ENCODE measurements at places on chromosomes 1 and 21.
A peak's percentile ranks its signal among the peaks of the same experiment; 100 is the strongest.

DNA sequence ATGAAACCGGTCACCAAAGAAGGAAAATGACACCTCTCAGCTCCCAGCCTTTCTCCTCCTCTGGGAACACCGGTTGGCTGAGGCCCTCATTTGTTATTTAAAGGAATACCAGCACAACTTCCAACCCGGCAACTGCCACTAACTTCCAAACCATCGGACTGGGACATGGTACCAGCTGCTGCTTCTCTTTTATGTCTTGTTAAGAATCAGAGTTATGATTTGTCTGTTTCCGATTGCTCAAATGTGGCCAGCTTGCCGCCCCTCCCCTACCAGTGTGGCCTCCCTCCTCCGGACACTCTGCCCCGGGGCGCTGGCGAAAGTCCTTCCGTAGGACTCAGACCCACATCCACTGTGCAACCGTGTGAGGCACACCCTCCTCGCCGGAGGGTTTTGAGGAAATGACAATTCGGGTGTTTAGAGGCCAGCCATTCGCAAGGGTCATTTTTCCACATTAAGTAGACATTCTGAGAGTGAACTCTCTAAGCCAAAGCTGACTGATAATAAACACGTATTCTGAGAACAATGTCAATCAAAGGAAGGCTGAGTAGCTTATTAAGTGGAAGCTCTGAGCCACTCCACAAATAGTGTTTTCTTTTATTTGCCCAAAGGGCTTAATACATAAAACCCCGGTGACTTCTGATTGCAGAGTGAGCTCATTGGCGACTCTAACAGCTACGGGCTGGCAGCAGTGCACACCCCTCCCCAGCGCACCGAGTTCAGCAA is 5.5 kb downstream of the RIPK4 start:
- H3K4me1 ChIP-seq = peaks cover 26% of the 10 kb centered on the region
- H3K27ac ChIP-seq = peak overlapping the region; percentile 94
- H3K4me3 ChIP-seq = peak overlapping the region; percentile 15
- H3K36me3 ChIP-seq = no peaks in the 10 kb centered on the region

GRCh38 chr1:156795787-156796186 is 20.9 kb downstream of the SH2D2A start:
- H3K27me3 ChIP-seq = no peaks in the 10 kb centered on the region
- no peak overlapping the region for H3K4me3 ChIP-seq
- H3K27ac ChIP-seq = no peak overlapping the region
- H3K4me1 ChIP-seq = no peaks in the 10 kb centered on the region
- no peak for DNase-seq
- peaks cover 2% of the 10 kb centered on the region for H3K36me3 ChIP-seq

DNA sequence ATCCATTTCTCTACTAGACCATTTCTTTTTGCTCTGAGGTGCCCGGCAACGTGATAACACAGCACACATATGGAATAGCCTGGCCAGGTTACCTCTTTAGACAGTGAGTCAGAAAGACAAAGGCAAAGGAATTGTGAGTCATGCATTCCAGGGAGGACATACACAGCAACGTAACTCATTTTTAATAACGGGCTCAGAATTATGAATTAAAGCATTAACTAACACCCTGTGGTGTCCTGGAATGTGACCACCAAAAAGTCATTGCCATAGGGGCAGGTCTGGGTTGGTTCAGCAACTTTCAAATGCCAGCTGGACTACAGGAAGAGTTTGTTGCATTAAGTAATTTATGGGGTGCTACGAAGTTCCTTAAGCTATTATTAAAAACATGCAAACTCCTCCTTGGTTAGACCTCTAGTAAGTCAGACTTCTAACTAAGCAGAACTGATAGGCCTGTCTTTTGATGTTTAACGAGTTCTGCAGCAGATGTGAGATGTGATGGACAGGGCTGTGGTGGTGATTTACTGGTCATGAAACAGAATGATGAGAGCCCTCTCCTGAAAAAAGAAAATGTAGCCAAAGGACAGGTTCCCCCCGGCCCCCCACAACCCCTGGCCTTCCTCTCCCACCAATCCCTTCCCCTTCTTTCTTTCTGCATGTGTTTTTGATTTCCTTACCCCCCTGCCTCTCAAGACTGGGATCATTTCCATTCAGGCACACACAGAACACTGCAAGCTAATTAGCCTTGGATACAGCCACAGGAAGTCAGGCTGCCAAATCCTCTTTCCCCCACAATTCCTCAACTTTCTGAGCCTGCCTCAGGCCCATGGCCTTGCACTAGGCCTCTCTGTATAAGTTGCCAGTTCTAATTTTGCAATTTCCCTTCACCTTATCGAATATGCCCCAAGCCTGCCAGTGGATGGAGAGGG is 88.9 kb upstream of the HAO2 start:
- H3K36me3 ChIP-seq = no peaks in the 10 kb centered on the region
- no peaks in the 10 kb centered on the region for H3K27me3 ChIP-seq
- H3K27ac ChIP-seq = peak overlapping the region; percentile 40
- no peak overlapping the region for H3K4me3 ChIP-seq

DNA sequence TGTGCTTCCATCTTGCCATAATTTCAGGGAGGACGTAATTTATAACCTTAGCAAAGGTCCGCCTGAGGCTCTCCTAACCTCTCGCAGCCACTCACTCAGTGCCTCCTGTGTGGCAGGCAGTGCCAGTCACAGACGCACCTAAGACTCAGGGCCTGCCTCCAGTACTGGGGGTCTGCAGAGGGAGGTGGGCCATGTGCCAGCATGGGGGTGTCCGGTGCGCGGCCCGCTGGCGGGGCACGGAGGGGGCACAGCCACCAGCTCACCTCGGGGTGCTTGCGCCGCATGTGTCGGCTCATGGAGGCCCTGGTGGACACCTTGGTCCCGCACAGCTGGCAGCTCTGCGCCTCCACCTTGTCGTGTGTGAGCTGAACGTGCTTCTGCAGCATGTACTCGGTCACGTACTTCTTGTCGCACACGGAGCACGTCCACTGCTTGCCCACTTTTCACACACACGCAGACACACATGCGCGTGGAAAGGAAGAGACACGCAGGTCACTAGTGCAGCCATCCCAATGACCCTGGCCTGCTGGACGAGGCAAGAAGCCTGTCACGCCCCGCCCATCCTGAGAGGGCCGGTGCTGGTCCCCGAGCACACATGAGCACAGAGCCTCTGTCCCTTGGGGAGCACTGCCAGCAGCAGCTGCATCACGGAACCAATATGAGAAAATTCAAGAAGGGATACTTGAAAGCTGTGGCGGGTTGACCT is 43.2 kb upstream of the RIPK4 start:
- no peak overlapping the region for H3K27ac ChIP-seq
- no peak overlapping the region for H3K4me3 ChIP-seq
- H3K27me3 ChIP-seq = no peaks in the 10 kb centered on the region
- no peaks in the 10 kb centered on the region for H3K36me3 ChIP-seq
- no peaks in the 10 kb centered on the region for H3K4me1 ChIP-seq
- DNase-seq = no peak

DNA sequence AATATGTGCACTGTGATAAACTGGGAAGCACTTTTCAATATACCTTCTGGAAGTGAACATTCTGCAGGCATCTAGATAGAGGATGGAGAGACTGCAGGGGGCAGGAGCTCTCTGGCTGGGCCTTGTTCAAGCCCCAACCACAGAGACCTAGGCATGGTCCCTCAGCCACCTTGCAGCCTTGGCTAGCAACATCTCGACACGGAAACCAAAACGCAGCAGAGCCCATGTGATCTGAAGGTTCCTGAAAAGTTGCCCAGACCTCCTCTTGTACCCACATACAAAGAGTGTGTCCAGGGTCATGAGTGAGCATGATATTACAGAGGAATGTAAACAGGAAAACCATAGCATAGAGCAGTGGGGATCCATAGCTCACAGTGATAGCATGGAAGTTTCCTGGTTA is 33.1 kb upstream of the SAMD11 start:
- H3K27me3 ChIP-seq = peaks cover 32% of the 10 kb centered on the region
- H3K4me3 ChIP-seq = no peak overlapping the region
- H3K36me3 ChIP-seq = no peaks in the 10 kb centered on the region
- no peaks in the 10 kb centered on the region for H3K4me1 ChIP-seq
- no peak for DNase-seq

DNA sequence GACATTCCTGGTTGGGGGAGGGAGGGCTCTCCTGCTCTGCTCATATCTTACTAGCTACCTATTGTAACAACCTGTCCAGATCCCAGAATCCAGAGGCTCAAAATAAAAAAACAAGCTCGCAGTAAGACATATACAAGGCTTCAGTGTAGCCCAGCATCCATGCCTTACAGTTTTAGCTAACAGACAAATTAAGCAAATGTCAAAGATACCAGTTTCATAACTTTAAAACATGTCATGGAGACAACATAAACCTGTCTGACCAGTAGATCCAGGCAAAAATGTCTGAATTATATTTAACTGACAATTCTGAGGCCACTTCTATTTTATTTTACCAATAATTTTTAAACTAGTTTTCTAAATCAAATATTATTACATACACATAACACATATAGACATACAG is 167.7 kb upstream of the TNR start:
- no peak overlapping the region for H3K4me3 ChIP-seq
- no peaks in the 10 kb centered on the region for H3K4me1 ChIP-seq
- peaks cover 13% of the 10 kb centered on the region for H3K36me3 ChIP-seq
- H3K27me3 ChIP-seq = no peaks in the 10 kb centered on the region
- no peak for DNase-seq

DNA sequence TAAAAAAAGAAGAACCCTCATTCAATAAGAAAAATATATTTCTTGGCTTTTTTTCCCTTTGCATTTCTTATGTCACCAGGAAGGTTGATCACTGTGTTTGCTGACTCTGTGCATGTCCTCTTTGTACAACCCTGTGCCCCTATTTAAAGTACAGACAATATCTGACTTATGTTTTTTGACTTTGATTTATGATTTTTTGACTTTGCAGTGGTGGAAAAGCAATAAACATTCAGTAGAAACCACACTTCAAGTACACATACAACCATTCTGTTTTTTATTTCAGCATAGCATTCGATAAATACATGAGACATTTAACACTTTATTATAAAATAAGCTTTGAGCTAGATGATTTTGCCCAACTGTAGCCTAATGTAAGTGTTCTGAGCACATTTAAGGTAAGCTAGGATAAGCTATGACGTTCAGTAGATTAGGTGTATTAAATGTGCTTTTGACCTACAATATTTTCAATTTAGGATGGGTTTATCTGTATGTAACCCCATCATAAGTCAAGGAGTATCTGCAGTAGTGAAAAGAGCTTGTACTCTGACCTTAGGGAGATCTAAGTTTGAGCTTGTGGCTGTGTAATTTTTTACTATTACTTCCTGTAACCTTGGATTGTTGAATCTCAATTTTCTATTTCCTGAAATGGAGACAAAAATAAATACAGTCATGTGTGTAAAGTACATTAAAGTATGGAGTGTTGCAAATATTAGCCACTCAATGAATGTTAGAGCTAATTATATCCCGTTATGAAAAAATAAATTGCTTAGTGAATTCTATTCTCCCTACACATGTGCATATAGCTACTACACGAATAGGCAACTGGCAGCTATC is 1.2 kb downstream of the RNASEL start:
- H3K27ac ChIP-seq = peak overlapping the region; percentile 97
- DNase-seq = no peak
- peak overlapping the region; percentile 45 for H3K4me3 ChIP-seq
- H3K36me3 ChIP-seq = no peaks in the 10 kb centered on the region
- H3K27me3 ChIP-seq = no peaks in the 10 kb centered on the region
